ENCODE measurements at places on chromosomes 5 and 9.

DNA sequence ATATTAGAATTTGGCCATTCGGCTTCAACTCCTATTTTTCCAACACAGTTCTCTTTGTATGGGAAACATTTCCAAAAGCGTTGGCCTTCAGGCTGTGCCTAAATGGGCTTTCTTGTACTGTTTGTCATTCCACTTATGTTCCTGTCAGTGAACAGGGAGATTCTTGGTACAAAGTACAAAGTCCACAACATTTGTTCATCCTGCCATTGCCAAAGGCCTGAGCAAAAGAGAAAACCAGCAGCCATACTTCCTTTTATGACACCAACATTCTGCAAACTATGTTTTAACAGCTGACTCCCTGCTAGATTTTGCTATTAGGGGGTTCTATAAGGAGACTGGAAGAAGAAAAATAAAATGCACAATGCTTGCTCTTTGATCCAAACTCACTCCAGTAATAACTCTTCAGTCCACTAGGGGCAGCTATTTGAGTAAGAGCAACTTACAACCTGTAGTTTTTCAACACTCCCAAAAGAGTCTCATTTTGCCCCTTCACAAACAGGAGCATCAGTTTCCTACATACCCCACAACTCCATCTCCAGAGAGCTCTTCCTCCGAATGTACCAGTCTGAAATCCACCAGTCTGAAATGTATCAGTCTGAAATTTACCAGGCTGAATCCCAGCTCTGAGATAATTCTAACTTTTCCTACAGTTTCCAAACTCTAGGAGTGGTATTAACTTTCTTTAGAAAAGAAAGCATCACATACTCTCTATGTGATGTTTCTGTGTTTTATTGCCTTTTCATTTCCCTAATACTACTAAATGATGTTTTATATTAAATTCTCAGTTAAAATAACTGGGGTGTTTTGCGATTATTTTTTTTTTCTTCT is 693.8 kb downstream of the DNAH5 start:
- no peak for DNase-seq

DNA sequence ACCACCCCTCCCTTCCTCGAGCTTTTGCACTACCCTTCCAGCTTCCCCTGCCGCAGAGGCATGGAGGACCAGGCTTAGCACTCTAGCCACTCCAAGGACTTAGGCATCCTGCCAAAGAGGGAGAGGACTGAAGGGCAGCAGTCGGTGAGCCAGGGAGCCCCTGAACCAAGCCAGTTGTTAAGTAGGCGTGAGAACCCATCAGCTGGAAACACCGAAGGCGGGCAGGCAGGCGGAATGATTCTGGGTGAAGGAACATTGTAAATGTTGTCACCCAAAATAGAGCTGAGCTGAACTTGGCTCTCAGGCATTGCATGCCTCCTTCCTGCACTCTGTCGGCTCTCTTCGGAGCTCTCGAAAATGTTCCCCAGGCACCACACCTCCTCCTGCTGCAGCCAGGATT is 42.8 kb downstream of the NRG2 start:
- no peak for DNase-seq

DNA sequence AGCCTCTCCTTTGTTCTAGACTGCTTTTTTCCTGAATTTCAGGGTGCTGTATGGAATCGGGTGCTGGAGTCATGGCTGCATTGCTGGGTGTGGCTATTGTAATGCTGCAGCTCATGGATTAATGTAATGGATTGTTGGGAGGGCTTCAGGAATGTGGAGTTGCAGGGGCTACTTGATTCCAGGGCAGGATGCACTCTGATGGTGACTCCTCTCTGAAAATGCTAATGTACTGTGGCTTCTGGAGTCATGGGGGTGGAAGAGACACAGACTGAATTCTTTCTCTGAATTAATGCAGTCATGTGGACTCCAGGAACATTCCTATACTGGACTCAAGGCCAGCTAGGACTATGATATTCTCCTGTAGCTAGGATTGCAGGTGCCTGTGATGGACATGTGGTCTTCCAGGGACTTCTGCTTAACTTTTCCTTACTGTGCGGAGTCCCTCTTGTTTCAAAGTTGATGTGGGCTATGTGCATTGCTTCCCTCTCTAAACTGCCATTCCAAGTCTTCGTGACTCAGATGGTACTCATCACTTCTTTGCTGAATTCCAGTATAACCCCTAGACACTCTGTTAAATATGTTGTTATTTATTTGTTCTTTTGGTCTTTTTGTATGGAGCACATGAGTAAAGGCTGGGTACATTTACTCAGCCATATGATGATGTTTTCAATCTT is 396.2 kb downstream of the KCTD16 start:
- no peak for DNase-seq

DNA sequence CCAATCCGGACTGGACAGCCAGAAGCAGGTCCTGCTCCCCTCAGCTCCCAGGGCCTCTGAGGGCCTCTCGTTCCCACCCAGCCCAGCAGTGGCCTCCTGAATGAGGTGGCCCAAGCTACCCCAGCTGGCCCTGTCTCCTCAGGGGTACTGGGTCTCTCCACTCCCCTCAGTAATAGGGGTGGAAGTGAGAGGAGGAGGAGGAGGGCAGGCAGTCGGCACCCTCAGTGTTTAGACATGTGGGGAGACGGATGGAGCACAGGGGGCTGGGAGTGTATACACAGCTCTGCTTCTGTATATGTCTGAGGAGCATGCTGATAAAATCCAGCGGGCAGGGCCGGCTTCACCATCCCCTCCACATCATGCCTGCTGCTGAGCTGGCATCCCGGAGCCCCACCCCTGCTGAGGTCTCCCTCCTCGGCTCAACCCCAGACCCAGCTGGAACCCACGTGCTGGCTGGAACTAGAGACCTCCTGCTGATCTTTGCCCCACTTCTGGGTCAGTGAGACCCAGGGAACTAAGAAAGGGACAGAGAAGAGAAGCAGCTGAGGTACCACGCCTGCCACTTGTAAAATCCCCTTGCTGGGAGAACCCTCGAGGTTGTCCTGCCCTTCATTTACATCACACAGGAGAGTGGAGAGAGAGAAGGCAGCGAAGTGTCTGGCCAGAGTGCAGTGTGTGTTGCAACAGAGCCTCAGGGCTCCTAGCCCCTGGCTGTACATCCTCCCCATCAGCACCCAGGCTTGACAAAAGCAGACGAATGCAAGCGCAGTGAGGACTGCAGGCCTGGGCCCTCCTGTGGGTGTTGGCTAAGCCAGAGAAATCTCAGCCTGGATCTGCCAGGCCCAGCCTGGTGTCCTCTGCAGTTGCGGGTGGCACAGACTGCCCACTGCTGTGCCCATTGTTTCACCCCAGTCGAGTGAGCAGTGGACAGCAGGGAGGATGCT is 77.5 kb downstream of the PSD2 start:
- no peak for DNase-seq

- no peak for DNase-seq
Measured at GRCh38 chr5:38462976-38463633, 93.3 kb downstream of the LIFR start.

DNA sequence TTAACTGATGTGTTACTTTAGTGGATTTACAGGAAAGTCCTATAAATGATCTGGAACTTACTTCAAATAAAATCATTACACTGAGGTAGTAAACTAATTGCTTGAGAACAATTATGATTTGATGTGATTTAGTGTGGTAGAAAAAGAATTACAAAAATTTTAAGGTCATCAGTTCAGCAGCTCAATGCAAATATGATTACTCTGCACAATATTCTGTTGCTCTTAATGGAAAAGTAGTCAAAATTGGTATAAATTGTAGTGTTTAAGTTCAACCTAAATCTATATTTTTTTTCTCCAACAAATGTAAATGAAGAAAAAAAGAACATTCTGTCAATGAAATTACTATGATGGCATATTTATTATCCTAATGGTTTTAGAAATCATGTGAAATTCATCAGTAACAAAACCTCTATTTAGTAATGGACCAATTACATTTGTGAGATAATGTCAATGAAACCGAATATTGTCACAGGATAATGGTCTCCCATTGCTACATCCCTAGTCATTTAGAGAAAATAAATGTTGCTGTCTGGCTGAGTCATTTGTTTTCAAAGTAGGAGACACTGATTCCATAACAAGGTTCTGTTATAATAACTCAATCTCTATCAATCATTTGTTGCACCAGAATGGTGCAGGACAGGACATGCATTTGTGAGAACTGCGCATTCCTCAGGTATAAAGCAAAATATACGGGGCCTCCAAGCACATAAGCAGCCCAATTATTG is 177.1 kb downstream of the NFIB start:
- DNase-seq: no peak

DNA sequence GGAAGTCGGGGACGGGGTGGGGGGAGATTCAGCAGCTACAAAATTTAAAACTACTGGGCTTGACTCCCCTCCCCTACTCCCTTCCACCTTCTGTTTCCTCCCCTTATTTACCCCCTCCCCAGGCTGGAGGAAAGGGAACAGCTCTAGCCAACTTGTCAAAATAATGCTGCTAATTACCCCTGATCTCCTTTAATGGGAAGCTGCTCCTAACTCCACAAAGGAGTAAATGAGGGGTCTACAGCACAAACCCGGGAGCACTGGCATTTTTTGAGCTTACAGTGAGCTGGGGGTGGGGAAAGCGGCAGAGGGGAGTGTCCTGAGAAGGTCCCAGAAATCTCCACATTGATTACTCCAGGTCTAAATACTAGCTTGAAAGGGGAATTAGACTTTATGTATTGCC is 3.1 kb downstream of the PTCH1 start:
- DNase-seq: no peak

DNA sequence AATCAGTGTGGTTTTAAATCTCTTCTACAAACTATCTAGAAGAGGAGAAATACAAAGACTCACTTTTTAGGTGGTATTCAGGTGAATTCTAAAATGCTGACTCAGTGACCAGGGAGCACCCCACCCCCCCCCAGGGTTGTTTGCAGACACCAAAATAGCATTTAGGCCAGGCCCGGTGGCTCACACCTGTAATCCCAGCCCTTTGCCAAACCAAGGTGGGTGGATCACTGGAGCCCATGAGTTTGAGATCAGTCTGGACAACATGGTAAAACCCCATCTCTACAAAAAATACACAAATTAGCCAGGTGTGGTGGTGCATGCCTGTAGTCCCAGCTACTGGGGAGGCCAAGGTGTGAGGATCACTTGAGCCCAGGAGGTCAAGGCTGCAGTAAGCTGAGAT is 119.0 kb upstream of the LMX1B start:
- no peak for DNase-seq

DNA sequence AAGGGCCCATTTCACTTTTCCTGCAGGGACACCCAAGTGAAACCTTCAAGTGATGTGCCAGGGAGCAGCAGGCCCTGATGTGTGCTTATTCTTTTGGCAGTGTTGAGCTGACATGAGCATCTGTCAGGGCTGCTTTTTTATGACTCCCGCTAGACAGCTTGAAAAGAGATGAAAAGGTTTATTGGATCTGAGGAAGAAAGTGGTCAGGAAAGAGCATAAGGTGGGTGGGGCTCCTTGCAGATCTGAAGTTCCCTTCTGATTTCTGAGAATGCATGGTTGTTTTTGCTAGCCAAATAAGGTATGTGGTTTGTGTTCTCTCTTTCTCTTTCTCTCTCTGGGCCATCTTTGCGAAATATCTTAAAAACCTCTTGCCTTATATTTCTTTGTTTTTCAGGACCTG is 316.1 kb downstream of the DMRT2 start:
- DNase-seq: no peak

DNA sequence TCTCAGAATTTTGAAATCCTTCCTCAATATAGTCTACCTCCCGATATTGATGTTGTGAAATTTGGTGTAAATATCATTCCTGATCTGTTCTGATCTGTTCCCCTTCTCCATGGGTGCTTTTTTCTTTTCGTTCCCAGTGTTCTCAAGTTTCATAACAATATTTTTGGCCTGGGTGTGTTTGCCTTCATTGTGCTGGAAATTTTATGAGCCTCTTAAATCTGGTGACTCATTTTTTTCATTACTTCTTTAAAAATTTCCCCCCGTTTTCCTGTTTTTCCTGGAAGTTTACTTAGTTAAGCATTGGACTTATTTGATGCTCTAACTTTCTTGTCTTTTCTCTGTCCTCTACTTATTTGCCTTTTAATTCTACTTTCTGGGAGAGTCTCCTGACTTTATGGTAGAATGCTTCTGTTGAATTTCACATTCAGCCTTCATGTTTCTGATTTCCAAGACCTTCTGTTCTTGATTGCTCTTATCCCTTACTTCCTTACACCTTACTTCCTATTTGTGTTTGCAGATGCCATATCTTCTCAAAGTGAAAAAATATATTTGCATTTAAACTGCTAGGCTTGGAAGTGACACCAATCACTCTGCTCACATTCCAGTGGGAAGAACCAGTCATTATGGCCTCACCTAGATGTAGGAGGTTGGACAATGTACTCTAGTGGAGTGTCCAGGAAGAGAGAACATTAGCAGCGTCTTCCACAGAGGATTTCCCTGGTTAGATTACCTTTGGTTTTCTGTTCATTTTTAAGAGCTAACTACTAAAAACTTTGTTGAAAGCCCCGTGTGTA is 441.9 kb downstream of the ARHGEF28 start:
- DNase-seq: no peak

GRCh38 chr5:147911427-147911826 is 5.1 kb upstream of the C5orf46 start:
- DNase-seq: no peak

DNA sequence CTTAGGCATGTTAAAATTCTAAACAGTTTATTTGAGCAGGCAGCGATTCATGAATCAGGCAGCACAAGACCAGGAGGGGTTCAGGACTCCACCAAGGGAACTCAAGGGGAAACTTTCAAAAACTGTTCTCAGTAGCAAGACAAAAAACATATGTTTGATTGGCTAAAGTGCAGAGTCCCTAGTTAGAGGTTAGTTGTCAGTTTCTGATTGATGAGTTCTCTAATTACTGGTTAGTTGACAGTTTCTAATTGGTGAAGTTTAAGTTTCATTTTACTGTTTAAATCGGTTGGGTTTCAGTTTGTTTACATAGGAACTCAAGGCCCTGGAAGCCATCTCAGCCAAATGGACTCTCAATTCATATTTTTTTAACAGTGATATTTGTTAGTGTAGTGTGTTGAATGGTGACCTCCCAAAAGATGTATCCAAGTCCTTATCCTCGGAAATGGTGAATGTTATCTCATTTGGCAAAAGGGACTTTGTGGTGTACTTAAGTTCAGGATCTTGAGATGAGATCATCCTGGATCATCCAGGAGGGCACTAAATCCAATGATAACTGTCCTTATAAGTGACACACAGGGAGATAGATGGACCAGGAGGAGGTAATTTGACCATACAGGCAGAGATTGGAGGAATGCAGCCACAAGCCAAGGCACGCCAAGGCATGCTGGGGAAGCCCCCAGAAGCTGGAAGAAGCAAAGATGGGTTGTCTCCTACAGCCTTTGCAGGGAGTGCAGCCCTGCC is 219.2 kb upstream of the RAI14 start:
- no peak for DNase-seq

GRCh38 chr5:132209131-132209530 is 18.5 kb downstream of the P4HA2 start:
- no peak for DNase-seq

Data from left kidney (tissue), 8 donors.